M059J (cell line): ENCODE measurements at places on chromosomes 1 and 21. TPM values are rescaled to one million over a fixed set of nuclear protein-coding genes. Genes with fewer than 3 reads are reported as not detected.
A peak's percentile ranks its signal among the peaks of the same experiment; 100 is the strongest.

GRCh38 chr1:204296431-204296988, 63.2 kb downstream of the PLEKHA6 start:
- peak; percentile 97 for DNase-seq

DNA sequence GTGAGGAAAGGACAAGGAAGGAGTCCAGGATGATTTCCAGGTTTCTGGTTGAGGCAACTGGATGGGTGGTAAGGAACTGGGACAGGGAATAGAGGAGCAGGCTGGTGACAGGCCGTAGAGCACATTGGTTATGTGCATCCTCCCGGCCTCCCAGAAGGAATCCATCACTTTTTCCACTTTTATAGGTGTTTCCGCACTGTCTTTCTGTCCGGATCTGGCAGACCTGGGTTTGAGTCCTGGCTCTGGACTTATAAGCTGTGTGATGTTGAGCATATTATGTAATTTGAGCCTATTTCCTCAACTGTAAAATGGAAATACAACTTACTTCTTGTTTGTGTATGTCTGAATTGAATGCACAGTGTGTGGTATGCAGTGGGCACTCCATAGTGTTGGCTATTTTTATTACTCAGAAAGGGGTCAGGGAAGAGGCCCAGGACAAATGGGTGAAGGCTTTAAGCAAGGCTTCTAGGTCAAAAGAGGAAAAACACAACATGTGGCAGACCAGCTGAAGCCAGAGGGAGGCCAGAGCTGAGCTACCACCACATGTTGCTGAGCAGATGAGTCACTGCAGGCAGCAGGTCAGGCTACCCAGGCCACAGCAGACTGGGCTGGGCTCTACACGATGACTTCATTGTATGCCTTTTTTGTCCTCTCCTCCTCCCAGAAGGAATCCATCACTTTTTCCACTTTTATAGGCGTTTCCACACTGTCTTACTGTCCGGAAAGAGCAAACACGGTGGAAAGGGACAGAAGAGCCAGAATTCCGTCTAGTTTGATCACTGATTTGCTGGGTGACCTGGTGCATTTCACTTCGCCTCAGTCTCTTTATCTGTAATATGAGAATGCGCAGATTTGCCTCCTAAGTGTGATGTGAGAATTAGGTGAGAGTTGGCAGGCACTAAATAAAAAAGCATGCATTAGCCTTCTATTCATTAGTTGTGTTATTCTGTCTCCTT, 791 bp upstream of the MAST2 start:
- DNase-seq = peak; percentile 97

GRCh38 chr1:162316187-162316586, 60.5 kb downstream of the SPATA46 start:
- DNase-seq = no peak

DNA sequence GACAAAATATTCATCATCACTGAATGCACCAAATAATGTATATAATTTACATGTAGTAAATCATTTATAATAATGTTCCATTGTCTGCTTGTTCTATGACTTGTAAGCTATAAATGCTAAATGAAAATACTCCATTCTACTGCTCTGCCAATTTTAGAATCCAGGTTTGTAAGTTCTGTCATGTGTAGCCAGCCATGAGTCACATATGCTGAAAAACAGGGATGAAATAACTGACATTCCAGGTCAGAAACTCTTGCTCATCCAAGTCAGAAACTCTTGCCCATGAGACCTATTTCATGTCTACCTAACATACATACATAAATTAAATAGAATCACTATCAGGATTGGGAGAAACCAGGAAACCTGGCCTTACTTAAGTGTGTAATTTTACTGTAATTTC, 95.6 kb downstream of the ASH1L start:
- peak; percentile 82 for DNase-seq

- no peak for DNase-seq
These were observed 157.0 kb upstream of the ZNHIT6 start for GRCh38 chr1:85865213-85865612.

DNA sequence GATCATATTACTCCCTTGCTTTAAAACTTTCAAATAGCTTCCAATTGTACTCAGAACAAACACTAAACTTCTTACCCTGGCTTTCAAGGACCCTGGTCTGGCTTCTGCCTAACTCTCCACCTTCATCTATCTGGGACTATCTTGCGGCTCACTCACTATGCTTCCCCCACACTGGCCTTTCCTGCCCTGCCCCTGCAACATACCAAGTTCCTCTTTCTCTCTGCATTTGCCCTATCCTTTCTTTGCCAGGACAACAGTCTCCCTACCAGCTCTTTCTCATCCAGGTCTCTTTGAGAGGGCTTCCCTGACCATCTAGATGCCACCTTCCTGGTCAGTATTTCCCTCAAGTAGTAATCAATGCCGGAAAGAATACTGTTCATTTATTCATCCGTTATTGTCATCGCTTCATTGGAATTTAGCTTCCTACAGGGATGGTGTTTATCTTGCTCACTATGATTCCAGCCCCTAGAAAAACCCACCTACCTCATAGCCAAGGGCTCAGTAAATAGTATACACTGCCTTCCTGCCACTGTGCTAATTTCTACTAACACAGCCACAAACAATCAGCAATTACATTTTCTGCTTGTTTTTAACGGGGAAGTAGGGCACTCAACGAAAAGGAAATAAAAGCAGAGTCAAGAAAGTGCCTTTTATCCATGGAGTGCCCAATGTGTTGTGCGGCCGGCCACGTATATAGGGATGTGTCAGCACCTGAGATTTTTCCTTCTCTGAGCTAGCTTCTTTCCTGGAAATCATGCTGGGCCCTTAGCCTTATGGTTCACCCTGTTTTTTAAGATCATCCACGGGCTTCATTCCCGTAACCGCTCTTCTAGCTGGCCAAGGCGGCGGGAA, 521 bp upstream of the CDC7 start:
- DNase-seq = peak; percentile 0

DNA sequence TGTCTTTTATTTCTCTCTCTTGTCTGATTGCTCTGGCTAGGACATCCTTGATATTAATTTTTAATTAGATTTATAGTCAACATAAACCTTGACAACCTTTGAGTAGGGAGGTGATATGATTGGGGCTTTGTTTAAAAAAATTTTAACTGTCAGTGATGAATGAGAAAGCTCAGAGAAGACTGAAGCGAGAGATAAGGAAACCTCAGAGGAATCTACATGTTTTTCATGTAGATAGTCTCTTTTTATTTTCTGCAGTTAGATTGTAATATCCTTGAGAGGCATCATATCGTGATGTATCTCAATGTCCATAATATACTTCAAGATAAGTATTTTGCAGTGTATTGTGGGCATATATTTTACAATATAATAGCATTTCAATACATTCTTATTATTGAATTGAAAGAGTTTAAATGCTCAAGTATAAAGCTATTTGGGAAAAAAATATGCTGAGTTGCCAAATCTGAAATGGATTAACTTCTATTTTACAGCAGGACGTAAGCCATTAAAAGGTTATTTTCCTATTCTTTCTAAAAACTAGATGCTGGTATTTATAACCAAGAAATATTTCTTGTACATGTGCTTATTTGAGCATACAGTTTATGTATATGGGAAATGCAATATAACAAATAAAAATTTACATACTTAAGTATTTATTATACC, 802.4 kb upstream of the ADGRL4 start:
- DNase-seq = no peak

- peak; percentile 59 for DNase-seq
These were observed 667 bp downstream of the TMEM50B start for GRCh38 chr21:33478935-33479678.

DNA sequence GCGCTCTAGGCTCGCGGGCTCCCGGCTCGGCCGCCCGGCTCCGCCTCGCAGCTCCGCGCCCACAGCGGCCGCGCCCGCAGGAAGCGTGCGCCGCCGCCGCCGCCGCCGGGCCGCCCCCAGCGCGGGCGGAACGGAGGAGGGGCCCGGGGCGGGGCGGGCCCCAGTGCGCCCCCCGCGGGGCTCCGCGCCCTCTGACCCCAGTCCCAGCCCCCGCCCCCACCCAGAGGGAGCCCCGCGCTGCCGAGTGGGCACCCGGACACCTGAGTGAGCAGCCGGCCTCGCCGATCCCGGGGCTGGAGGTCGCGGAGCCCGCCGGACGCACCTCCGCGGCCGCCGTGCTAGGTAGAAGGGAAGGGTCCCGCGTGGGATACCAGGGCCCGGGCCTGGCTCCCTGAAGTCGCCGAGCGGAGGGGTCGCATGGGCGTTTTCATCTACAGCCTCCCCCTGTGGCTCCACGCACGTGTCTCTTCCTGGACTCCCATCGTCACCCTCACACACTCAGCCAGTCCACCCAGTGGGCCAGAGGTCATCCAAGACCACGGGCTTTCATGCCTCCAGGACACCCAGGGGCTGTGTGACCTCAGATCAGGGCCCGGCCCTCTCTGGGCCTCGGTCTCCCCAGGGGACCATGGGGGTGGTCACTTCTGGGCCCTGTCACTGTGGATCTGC, at the start of gene SDC3:
TSS of gene SDC3 (minus strand) at position 63 of the 669 bp plus-strand sequence. CDS start 172 bp downstream, outside the sequence.
- DNase-seq = no peak

DNA sequence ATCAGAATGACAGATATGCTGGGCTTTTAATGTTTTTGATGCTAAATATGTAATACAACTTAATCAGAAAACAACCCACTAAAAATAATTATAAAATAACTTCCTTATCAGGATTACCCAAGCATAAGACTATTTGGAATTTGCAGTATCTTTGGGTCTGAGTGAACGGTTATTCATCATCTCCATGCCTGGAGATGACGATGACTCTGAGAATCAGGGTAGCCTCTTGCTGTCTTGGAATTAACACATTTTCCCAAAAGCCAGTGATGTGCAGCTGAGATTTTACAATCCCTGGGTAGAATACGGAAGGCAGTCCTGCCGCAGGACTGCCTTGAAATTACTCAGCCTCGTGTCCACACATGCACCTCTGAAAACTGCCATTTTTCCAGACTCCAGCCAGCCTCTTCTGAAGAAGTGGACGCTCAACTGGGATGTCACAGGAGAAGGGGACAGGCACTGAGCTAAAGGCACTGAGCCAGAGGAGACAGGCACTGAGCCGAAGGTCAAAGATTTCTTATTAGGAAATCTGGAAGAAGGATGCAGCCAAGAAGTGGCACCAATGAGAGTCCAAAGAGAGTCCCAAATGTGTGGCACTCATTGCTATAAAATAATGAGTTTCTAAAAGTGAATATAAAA, 85.5 kb downstream of the PGBD5 start:
- DNase-seq = no peak

GRCh38 chr1:226086776-226087175, 24.3 kb downstream of the H3-3A start:
- DNase-seq = no peak

DNA sequence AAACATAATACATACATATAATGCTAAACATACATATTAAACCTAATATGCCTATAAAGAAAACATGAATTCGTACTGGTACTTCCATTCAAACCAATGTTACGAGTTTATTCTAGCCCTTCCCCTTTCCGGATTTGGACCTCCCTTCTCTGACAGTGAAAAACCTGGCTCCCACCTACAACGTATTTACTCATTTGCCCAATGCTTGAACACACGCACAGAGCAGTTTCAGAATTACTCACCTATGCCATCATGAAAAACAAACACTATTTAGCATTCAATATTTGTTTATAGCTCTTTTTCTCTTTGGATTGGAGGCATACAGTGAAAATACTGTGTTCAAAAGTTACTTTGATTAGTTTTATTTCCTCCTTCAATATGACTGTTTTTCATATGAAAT, 204.4 kb downstream of the LMX1A start:
- no peak for DNase-seq

DNA sequence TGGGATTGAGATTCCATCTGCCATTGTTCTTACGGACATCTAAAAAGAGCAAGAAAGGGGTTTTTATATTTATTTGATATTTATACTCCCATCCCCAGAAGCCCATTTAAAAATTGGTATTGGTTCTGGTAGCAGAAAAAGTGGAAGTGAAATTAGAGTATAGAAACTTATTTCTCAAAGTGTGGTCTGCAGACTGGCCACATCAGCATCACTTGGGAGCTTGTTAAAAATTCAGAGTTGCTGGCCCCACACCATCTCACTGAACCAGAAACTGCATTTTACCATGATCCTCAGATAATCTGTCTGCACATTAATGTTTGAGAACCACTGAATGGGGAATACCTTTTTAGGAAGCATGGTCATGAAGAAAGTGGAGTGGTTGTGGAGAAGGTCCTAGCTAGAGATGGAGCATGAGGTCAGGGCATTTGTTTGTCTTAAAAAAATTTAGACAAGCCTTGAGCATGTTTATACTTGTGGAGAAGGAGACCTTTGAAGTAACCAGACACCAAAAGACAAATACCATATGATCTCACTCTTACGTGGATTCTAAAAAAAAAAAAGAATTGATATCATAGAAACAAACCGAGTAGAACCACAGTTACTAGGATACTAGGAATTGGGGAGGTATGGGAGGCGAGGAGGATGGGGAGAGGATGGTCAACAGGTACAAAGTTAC, 116.3 kb downstream of the ST6GALNAC3 start:
- DNase-seq = no peak

DNA sequence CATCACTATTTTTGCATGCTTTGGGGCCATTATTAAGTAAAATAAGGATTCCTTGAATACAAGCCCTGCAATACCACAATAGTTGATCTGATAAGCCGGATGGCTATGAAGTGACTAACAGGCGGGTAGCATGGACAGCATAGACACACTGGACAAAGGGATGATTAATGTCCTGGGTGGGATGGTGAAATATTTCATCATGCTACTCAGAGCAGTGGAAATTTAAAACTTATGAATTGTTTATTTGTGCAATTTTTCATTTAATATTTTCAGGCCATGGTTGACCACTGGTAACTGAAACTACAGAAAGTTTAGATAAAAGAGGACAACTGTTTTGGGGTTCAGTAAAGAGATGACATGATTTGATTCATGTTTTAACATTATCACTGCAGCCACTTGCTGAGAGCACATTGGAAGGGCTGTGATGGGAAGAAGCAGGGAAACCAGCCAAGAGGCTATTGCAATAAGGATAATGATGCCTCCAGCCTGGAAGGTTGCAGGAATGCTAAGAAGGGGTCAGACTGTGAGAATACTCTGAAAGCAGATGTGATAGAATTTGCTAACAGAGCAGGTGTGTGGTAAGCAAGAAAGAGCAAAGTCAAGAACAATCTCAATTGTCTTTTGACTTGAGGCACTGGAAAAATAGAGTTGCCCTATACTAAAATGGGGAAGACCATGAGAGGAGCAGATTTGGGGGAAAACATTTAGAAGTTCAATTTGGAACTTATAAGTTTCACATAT, 62.5 kb upstream of the TNFSF4 start:
- DNase-seq = peak; percentile 96

GRCh38 chr1:99557546-99558202, 88.2 kb upstream of the PALMD start:
- peak; percentile 87 for DNase-seq

The VWA5B1 gene
- not detected in 2 replicates for total RNA-seq

The RSPH1 gene
- not detected in 2 replicates for total RNA-seq

The KIF14 gene
- total RNA-seq = 17.1 and 19.3 TPM in 2 replicates

The TMCO4 gene
- 25.0 and 39.8 TPM in 2 replicates for total RNA-seq

The SPRR4 gene
- total RNA-seq = not detected in 2 replicates
